ENCODE measurements at places on chromosomes 1 and 21.

DNA sequence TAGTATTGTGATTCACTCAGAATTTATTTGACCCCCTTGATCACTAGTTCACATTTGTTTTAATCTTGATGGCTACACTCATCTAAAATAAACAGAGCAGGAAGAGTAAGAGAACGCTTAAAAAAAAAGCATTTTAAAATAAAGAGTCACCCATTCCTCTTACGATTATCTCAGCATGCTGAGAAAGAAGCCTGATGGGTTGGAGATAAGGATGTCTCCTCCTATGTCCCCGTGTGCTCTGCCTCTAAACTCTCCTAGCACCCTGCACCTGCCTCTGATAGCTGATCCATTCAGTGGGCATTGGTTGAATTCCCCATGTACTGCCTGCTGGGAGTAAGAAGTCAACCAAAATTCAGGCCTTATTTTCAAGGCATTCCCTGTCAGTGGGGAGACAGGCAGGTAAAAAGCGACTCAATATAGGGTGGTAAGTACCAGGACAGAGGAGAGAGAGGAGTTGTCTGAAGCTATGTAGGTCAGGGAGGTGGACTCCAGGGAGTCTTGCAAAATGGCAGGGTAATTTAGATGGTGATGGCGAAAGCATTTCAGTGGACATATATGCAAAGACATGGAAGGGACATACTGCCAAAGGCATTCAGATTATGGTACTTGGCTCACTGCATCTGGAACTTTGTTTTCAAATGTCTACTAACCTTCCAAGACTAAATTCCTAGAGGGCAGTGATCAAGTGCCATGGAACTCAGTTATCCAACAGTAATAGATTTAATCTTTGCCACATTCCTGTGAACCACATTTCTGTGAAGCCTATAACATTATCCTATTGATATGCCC lies 18.4 kb downstream of the ELAVL4 start:
- DNase-seq: no peak

DNA sequence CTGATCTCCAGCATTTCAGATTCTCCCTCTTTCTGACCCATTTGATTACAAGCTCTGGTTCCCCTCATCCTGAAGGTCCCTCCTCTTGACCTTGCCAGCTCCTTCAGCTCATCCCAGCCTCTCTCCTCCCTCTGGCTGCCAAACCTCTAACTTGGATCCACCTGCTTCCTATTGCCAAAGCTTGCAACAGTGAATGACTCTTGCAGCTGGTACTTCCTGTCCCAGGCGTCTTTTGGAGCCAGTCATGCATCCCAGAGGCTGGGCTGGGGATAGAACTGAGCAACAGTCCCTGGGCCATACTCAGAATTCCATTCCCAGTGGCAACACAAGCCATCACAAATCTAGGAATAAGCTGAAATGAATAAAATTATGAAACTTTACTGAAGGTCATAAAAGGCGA lies 27.7 kb upstream of the SPOCD1 start:
- DNase-seq: no peak

DNA sequence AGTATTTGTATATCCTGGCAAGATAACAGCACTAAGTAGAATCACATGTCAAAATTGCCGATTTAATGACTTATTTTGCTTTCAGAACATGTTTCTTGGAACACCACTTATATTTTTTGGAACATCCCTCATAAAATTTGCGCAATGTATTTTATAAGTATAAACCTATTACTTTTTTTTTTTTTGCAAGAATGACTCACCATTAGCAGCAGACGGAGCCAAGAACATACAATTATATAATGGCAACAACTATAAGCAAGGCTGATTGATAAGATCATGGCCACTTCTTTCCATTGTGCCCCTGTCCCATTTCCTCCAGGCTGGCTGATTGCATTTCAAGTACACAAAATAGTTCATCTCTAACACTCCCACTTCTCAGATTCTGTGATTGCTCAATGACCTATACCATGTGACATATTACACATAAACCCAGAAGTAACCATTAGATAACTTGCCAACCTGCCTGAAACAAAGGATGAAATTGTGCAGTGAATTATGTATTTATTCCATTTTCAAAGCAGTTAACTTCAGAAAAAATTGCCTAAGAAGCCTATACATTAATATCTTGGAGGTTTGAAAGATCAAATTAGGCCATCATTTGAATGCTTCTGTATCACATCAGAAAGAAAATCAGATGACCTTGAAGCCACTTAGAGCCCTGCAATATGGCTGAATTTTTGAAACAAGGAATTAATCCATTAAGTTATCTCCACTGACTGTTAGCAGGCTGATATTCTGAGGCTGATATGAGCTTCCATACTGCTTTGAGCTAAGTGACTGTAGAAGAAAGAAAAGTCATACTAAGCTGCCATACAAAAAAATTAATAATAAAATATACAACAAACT lies 77.8 kb upstream of the PRMT6 start:
- no peak for DNase-seq

DNA sequence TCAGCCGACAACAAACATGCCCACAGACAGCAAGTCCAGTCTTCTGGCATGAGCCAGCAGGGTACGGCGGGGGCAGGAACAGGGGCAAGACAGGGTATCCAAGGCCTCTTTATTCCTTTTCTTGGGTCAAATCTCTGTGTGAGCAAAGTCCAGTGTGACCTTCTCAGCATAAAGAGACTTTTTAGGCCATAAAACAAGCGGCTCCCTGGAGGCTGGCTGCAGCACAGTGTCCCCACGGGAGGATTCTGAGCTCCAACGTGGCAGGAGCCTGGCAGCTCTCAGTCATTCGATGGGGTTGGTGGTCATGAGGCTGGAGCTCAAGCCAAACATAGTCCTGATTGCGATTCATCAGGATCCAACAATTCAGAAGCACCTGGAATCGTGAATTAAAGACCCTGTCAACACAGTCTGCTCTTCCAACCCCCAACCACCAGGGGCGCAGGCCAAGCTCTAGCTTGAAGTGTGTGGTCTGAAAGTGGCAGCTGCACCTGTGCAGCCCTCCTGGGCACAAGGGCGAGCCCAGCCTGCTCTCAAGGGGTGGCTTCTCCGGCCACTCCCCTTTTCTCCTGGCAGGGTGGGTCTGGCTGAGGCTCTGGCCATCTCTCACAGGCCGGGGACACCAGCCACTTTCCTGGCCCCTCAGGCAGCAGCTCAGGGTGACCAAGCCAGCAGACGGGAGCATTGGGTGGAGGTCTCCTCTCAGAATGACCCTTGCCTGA lies 62.1 kb downstream of the SLC66A1 start:
- no peak for DNase-seq

DNA sequence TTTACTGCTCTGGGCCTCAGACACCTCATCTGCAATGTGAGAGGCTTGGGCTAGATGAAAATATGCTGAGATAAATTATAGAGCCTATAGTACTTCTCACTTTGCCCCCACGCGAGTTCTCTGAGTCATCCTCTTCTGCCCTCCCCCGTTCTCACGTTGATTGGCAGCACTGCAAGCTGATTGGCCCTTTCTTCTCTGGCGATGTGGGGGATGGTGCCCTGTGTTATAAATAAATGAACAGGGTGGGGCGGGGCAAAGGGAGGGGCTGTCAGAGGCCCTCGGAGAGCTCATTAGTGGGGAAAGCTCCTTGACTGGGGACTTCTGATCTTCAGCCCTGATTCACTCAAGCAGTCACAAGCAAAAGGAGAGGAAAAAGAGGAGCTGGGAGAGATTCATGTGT lies 64.3 kb upstream of the ZC3H12A start:
- no peak for DNase-seq

- DNase-seq: no peak
Observed at GRCh38 chr1:23526329-23527041, 4.5 kb downstream of the E2F2 start.

DNA sequence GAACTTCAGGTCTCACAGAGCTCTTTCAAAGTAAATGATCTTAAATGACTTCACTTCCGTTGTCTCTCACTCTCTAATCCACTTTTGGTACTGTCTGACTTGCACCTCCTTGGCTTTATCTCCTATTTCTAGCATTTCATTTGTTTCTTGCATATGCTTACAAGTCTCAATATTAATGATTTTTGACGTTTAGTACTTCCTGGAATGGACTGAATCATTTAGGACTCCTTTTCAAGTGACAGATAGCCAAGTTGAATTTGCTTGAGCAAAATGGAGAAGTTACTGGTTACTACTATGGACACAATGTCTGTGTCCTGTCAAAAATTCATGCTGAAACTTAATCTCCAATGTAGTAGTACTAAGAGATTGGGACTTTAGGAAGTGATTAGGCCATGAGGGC lies 7.0 kb upstream of the SGIP1 start:
- no peak for DNase-seq

GRCh38 chr1:186078245-186078644 lies 296.8 kb downstream of the TPR start:
- no peak for DNase-seq

GRCh38 chr1:28229996-28230395 lies 2.8 kb downstream of the DNAJC8 start:
- no peak for DNase-seq

DNA sequence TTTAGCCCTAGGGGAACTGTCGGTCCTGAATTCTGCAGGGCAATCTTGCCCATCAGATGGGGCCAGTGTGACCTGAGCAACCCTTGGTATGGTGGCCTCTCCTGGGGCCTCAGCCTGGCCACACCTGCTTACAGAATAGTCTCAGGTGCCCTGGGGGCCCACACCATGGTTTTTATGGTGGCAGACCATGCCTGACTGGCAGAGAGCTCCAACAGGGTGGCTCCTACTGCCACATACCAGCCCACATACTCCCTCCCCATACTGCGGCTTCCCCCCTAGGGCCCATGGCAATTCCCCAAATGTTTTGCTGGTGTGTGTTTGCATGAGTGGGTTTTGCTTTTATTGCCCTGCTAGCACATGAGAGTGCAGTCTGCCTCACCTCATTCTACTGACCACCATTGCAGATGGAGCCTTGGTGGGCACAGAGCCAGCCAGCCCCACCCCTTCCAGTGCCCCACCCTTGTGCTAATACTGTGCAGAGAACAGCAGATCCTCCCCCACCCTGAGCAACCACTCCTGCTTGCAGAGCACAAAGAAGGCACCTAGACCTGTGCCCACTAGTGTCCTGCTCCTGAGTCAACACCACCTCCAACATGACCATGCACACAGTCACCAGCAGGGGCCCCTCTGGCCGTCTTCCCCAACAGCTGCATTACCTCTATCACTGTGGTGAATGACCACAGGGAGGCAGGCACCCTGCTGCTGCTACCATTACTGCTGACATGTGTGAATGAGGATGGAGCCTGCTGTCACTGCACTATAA lies 86.8 kb downstream of the GDAP2 start:
- no peak for DNase-seq

- DNase-seq: no peak
Observed at GRCh38 chr1:23283667-23284602, 60.1 kb downstream of the HNRNPR start.

- DNase-seq: no peak
Observed at GRCh38 chr1:75615613-75616435, 4.9 kb upstream of the SLC44A5 start.

DNA sequence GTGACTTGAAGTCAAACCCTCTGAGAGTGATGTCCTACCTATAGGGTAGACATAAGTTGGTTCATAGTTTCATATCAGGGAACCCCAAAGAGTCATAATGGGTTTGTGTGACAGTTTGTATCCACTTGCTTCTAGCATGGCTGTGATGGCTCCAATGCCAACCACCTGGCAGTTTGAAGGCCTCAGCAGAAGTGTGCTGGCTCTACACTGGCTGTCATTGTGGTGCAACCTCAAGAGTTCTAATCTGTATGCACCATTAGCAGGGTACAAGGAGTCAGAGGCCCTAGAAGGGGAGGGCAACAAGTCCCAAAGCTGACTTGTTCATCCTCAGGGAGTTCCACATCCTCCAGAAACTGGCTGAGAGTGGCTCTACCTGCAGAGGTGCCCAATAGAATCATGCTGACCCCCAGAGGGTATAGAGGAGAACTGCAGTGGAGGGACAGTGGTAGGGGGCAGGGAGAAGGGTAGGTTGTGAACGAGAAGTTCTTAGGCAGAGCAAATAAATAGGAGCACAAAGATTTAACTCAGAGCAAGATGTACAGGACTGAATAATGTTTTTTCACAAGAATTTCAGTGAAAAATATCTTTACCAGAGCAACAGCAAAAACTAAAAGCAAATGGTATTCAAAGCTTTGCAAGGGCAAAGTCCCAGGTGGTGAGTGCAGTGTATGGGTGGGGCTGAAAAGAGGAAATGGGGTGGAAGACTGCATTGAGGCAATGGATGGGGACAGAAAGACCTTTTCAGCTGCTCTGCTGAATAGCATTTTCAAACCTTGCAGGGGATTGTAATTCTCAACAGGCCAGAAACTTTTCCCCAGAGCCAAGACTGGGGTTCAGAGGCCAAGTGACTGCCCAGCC lies 3.2 kb downstream of the FCRL2 start:
- DNase-seq: no peak

DNA sequence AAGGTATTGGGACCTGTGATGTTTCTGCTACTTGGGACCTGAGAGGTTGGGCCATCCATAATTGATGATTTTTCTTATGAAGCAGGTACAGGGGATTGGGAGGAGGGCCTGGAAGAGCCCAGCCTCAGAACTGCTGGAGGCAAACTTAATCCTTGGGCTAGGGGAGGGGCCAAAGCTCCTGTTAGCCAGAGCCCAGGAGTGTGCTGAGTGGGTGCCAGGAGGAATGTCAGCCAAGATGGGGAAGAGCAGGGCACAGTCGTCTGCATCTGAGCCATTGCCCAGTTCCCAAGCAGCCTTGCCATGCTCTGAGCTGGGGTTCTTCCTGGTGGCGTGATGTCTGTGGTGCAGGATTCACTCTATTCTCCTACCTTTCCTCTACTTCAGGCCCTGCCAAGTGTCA lies 5.8 kb downstream of the MAPKAPK2 start:
- no peak for DNase-seq

DNA sequence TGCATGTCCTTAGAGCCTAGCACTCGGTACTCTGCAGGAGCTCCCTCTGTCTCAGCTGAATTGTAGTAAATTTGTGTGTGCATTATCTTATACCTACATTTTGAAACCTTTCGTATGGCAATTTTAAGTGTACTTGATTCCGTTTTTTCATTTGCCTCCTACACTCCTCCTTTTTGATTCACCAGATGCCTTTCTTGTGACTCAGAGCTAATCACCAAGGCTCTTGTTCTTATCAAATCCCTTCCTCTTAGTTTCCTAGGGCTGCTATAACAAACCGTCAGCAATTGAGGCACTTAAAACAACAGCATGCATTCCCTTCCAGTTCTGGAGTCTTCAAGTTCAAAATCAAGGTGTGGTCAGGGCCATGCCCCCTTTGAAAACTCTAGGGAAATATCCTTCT lies 261.0 kb downstream of the ASTN1 start:
- no peak for DNase-seq

GRCh38 chr1:22139066-22139594 lies 3.8 kb downstream of the WNT4 start:
- no peak for DNase-seq
